ENCODE measurements at places on chromosomes 4 and X.

GRCh38 chr4:177281351-177281909 lies 28.2 kb upstream of the NEIL3 start:
- DNase-seq = no peak

DNA sequence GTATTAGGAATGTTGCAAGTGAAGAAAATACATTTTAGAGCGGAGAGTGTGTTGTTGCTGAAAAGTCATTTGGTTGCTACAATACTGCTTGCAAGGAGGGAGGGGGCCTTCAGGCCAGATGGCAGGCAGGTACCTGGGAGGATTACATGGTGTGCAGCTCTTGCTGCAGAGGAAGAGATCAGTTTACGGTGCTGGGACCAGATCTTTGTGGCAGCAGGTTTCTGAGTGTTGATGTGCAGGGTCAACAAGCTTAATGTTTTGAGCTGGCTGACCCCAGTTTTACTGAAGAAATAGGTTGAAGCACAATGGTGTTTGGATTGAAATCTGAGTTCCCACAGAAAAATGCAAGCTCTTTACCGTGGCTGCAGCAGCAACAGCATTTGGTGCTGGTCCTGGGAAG lies 96.4 kb upstream of the DDIT4L start:
- no peak for DNase-seq

DNA sequence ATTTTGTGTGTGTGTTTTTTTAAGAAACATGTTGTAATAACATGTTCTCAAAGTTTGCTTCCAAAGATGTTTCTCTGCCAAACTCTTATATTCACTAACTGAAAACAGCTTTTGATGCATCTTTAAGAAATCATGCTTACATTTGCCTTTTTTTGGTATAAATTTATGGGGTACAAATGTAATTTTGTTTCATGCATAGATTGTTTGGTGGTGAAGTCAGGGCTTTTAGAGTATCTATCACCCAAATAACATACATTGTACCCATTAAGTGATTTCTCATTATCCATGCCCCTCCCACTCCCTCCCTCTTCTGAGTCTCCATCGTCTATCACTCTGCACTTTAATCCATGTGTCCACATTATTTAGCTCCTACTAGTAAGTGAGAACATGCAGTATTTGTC lies 30.8 kb downstream of the SPINK2 start:
- no peak for DNase-seq

GRCh38 chr4:98611677-98612317 lies 46.6 kb downstream of the TSPAN5 start:
- DNase-seq = no peak

DNA sequence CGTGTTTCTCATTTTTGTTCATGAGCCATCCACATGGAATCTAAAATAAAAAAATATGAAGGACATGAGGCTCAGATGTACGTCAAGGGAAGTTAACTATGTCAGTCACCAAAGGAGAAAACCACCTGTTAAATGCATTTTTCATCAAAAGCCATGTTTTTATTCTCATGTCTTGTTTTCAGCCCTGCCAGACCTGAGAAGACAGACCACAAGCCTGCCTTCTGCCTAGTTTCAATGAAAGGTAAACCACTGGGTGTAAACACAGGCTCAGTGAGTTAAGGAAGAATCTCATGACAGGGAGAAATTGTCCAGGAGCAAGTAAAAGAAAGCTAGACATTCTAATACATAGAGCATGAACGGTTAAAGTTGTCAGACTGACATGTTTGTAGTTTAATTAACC lies 52.3 kb upstream of the TNIP3 start:
- no peak for DNase-seq

DNA sequence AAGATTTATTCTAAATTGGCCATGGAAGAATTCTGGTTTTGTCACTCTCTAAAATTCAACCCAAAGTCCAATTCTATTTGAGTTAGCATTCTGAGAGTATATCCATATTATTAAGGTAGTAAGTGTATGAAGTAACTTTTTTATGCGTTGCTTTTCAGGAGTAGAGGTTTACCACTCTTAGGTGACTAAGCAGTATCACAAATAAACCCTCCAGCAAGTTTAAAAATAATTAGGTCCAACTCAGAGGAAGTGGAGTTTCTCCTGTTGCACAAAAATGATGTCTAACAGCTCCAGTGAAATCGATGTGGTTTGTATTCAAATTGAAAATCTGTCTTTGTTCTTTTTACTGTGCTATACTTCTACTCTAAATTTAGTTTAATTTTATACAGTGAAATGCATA lies 6.6 kb downstream of the SCML1 start:
- no peak for DNase-seq

GRCh38 chrX:133454491-133454914 lies 39.2 kb upstream of the GPC4 start:
- no peak for DNase-seq

DNA sequence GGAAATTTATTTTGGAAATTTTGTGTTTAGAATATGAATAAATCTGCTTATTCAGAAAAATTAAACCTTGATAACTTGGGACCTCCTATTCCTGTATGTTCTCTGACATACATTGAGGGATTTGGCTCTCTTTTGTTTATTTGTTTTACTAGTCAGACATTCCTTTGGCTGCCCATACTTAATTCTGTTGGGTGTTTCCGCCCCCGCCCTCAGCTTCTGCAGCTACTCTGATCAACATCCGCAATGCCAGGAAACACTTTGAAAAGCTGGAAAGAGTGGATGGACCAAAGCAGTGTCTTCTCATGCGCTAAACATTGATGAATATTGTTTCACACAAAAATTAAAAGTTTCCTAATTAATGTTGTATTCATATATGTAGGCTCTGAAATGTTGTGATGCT lies 40.5 kb downstream of the RRAGB start:
- DNase-seq = peak; percentile 5

DNA sequence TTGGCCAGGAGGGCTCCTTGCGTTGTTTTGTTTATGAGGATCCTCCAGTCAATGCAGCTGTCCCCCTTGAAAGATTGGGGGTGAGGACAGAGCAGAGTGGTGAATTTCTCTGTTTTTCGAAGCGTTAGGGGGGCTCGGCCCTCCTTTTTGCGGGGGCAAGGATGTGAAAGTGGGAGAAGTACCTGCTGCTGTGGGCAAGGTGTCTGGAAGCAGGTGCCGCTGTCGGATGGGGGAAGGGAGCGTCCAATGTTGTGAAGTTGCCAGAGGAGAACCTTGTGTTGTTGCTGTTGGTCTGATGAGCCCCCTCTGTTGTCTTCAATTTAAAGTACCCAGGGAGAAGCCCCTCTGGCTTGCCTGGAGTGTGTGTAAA lies 613 bp downstream of the GLRB start:
- DNase-seq = no peak

DNA sequence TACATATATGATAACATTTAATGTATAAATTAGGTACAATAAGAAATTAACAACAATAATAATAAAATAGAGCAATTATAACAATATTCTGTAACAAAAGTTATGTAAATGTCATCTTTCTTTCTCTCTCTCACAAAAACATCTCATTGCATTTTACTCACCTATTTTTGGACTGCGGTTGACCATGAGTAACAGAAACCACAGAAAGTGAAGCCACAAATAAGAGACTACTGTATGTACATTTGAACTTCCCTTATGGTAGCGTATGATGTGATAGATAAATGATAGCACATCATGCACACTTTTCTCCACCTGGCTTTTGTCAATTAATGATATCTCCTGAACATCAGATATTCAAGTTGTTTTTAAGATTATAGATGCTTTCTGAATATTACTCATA lies 80.5 kb downstream of the HNRNPD start:
- DNase-seq = no peak

GRCh38 chrX:55056820-55057674 lies 17.8 kb upstream of the PAGE2B start:
- DNase-seq = peak; percentile 52

GRCh38 chr4:60992037-60992436 lies 208.1 kb upstream of the ADGRL3 start:
- DNase-seq = peak; percentile 42

GRCh38 chrX:36199928-36200327 lies 280.4 kb downstream of the CFAP47 start:
- DNase-seq = no peak

DNA sequence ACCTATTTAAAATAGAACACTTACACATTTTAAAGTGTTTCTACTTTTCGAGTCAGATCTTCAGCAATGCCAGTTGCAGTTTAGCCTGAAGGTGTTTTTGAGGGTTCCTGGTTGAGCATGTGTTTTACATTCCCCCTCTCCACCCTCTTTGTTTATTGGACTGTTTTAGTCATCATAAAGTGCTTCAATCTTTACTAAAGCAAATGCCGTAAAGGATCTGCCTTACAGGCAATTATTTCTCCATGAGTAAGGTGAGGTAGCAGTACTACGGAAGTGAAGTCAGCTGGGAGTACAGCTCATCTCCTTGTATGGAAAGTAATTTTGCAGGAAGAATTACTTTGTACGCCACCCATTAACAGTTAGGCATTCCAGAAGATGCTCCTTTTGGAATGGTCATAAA lies 36.9 kb downstream of the PDLIM5 start:
- DNase-seq = peak; percentile 45

- DNase-seq = no peak
Measured at GRCh38 chr4:30847167-30847566, 127.0 kb downstream of the PCDH7 start.

DNA sequence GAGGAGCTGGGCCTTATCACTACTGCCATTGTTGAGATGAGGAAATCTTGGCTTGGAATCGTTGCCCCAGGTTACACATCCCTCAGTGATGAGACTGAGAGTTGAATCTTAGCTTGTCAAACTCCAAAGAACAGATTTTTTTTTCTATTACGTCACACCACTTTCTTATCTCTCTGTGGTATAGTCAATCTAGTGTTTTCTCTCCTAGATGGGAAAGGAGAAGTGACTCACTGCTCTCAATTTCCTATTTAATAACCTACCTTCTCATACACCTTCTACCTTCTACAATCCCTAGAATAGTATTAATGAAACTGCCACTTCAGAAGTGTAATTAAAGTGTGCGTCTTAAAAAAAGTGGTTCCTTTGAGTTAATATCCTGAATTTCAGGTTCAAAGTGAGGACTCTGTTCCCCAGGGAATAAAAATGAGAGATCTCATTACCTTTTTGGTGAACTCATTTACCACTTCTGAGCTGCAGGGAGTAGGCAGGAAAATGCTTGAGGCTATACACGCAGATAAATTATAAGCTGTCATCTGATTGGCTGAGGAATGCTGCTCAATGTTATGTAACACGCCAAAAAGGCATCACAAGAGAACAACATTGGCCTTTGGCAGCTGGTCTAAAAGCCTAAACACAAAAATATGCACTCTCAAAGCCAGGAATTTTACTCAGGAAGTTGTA lies 59.3 kb downstream of the MAD2L1 start:
- DNase-seq = peak; percentile 79

GRCh38 chrX:104922206-104922621 lies 298.3 kb downstream of the TEX13A start:
- DNase-seq = peak; percentile 56

- no peak for DNase-seq
Measured at GRCh38 chr4:34220601-34221000, 2023.7 kb downstream of the ARAP2 start.

- DNase-seq = no peak
Measured at GRCh38 chr4:86247320-86247719, 112.5 kb downstream of the MAPK10 start.

DNA sequence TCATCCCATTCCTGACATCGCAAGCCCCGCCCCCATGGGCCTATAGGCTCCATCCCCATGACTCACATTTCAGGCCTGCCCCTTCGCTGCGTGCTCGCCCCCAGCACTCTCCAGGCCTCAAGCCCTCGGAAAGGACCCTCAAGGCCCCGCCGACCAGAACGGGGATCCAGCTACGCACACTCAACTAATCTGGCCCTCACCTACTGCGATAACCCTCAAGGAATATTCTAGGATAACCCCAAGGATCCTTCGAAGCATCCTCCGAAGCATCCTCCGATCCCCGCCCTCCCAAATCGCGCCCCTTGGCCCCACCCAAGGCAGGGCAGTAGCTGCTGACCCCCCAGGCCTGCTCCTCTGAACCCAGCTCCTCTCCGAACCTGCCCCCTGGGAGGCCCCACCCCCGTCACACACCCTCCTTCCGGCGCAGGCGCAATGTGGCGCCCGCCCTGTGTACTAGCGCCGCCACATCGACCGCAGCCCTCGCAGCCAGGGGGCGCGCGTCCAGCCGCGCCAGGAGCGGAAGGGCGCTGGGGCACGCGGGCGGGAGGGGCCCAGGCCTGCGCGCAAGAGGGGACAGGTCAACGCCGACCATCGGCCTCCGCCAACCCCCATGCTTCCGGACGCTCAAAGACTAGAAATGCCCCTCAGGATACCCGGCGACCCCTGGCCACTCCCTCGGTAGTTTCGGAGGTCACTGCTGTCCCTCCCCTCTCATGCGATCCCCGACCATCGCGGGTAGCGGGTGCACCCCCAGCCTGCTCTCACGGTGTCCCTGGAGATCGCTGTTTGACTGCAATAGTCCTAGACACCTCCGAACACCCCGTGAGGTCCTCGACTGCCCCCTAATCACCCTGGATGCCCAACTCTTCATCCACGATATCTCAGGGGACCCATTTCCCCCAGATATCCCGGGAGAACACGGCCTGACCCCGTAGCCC lies 6.4 kb upstream of the MAGIX start:
- peak; percentile 93 for DNase-seq

DNA sequence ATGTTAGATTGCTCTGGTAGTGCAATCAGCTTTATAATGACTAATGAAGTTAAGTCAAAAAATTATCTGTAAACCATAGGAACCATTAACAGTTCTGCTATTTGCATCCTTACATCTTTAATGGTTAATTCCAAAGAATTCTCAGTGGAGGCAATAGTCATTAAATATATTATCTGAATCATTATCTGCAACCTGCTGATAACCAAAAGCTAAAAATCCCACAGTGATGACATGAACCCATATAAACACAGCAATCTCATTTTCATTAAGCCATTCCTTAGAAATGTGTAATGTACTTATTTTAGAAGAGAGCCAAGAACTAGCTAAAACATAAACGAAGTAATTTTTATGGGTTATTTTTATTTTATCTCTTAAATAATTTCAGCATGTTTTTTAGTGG lies 60.2 kb downstream of the MAGEB16 start:
- DNase-seq = no peak

- DNase-seq = no peak
Measured at GRCh38 chrX:727738-728621, 97.4 kb downstream of the SHOX start.

DNA sequence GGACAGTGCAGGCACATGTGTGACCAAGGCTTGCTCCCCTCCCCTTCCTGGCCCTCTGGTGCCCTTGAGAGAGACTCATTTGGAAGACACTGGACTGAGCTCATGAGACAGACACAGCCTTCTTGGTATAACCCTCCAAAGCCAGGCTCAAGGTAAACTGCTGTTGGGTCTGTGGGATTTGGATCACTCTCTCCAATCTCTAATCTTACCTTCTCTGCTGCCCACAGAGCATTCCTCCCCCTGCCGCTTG lies 105.0 kb upstream of the MAMLD1 start:
- no peak for DNase-seq

- no peak for DNase-seq
Measured at GRCh38 chr4:140757232-140757630, 1.0 kb upstream of the TBC1D9 start.

GRCh38 chrX:29107231-29107630 lies 520.0 kb downstream of the IL1RAPL1 start:
- DNase-seq = no peak

- DNase-seq = no peak
Measured at GRCh38 chrX:150770623-150771022, 77.4 kb downstream of the MTMR1 start.

All from fibroblast of skin of back (primary cell).